ENCODE measurements at places on chromosomes 1 and 21.

- DNase-seq, result no peak
Observed at GRCh38 chr1:50667272-50667671, 244.0 kb upstream of the DMRTA2 start.

DNA sequence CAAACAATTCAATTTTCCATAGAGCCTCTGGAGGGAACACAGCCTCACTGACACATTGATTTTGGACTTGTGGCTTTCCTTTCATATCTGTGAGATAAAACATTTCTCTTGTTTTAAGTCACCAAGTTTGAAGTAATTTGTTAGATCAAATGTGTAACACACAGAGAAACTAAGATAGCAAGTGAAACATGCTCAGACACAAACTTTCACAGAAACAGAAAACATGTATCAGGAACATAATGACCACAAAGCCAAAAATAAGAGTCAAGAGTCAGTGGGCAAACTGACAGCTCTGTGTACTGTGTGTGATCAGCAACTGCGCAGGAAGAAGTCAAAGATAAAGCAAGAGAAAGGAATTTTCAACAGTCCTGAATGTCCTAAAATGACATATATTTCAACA lies 1237.5 kb downstream of the AMY1C start:
- DNase-seq, result no peak

DNA sequence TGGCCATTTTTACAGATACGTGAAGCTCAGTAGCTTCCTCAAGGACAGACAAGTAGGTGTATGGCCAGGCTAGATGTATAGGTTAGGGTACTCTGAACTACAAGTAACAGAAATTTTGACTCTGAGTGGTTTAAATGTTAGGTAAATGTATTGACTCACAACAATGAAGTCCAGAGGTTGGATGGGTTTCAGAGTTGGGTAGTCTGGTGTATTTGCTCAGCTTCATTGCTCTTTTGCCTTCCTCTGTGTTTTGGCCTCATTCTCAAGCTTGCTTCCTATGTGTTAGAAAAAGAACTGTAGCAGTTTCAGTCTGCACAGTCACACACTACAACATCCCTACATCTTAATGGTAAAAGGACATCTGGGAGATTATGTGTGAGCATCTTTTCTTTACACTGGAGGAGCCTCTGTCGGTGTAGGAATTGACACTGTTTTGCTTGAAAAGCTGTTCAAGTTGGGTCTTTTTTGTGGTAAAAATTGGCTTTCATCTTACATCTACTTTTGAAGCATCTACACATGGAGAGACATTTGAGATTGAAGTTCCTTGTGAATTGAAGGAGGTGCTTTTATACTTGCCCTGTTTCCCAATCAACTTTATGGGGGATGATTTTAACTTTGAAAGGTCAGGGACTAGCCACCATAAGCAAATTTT lies 64.4 kb downstream of the MAST2 start:
- DNase-seq, result no peak

GRCh38 chr1:78060857-78061563 lies 15.2 kb downstream of the GIPC2 start:
- DNase-seq, result no peak

- DNase-seq, result no peak
Observed at GRCh38 chr1:205924460-205924790, 18.8 kb downstream of the SLC26A9 start.

- DNase-seq, result no peak
Observed at GRCh38 chr21:31117128-31117916, 79.0 kb upstream of the KRTAP19-8 start.

DNA sequence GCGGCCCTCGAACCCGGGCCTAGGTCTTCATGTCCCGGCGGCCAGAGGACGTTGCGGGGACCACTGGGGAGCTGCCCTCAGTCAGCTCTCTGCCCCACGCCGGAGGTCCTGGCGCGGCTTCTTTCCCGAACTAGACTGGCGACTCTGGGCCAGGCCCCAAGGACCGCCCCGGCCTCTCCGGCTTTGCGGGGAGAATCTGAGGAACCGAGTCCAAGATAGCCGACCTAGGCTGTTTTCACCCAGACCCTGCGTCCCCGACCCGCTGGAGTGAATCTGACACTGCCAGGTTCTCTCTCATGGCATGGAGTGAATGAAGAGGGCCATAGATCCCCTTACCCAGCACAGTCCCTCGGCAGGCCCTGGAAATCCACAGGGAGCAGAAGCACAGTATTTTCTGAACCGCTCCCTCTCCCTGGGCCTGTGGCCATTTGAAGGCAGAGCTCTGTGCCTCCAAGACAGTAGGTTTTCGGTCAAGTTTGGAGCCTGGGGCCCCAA lies 9.9 kb upstream of the BARHL2 start:
- no peak for DNase-seq

DNA sequence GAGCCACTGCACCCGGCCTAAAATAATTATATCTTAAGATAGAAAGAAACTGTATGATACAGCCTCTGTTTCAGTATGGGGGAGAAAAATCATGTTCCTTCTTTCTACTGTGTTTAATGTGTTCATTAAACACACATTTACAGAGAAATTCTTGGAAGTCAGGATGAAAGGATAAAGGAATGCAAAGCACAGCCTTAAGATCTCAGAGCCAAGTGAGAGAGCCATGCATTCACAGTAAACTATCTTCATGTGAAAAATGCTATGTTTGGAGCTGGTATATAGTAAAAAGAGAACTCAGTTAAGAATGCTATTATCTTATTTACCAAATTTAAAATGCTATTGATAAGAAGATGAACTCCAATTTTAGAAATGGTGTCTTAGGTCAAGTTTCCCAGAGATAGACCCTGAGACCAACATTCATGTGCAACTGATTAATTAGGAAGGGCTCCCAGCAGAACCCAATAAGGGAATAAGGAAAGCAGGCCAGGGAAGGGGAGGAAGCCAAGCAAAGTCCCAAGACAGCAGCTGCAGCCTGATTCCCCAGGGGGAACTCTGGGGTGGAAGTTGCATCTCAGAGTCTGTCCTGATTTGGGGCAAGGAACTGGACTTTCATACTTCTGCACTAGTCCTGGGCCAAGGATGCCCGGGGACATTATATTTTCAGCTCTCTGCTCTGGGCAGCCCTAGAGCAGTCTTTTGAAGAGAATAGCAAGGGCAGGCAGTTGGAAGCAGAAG lies 130.0 kb upstream of the ZNF648 start:
- DNase-seq, result no peak

DNA sequence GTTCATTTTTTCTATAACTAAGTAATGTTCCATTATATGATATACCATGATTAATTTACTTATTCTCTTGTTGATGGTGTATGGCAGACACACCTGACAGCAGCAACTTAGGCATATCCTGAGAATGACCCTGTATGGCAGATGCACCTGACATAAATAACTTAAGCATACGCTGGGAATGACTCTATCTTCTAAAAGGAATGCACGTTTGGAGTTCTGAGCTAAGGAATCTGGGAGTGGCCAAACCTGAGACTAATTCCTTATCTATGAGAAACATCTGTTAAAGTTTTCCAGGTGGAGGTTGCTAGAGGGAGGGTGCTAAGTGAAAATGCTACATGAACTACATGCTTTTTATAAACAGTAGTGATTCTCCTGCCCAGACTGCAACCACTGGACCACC lies 96.7 kb upstream of the RGS18 start:
- no peak for DNase-seq

- DNase-seq, result no peak
Observed at GRCh38 chr1:244205171-244205570, 154.1 kb downstream of the ZBTB18 start.

GRCh38 chr1:246398126-246398813 lies 108.8 kb downstream of the SMYD3 start:
- DNase-seq, result no peak

- no peak for DNase-seq
Observed at GRCh38 chr21:42566524-42567213, 53.0 kb downstream of the SLC37A1 start.

GRCh38 chr1:168932539-168932938 lies 174.0 kb upstream of the ATP1B1 start:
- DNase-seq, result no peak

DNA sequence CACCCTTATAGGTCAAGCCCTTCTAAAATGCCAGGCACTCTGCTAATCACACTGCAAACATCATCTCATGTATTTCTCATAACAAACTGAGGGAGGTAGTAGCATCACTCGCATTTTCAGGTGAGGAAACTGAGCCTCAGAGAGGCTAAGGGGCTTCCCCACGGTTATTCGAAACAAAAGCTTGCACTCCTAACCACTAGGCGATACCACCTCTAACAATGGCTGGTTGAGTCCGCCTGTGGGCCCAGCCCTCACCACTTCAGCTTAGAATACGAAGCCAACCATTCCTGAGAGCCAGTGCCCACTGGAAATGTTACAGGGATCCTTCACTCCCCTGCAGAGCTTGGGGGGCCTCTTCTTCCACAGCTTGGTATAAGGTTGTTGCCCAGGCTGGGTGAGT lies 65.3 kb upstream of the TENT5C start:
- DNase-seq, result no peak

- no peak for DNase-seq
Observed at GRCh38 chr1:184562806-184563205, 176.0 kb downstream of the C1orf21 start.

- peak; percentile 29 for DNase-seq
Observed at GRCh38 chr1:116373431-116374352, 648 bp downstream of the ATP1A1 start.

DNA sequence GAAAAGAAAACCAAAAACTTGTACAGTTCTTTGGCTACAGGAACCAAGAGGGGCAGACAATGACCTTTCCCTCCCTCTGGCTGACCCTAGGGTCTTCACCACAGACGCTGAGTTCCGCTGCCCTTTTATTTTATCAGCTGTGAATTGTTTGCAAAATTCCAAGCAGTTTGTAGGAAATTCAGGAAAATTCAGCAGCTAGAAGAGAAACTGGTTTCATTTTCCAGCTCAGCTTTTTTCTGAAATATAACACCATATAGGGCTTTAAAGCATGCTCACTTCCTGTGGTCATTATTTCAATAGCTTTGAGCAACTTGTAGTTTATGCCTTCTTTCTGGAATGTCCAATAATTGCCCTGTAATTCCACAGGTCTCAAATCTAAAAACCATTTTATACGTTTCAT lies 5.5 kb upstream of the PIK3R3 start:
- DNase-seq, result no peak

DNA sequence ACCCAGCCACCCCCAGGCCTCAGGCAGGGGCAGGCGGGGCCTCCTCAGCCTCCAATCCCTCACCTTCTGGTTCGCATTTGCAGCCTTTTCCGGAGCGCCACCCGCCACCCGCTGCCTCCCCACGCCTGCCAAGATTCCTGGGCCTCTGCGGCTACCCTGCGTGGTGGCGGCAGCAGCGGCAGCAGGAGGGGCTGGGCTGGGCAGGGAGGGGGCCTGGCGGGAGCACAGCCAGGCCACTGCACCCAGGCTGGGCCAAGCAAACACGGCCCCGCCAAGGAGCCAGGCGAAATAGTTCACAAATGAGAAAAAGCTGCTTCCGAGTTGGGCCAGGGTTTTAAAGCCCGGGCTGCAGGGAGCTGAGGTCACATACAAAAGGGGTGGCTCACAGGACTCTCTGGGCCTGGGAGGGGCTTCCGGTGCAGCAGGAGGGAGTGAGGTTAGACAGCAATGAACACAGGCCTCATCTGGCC lies 9.8 kb downstream of the COL8A2 start:
- no peak for DNase-seq

GRCh38 chr21:38917043-38917774 lies 111.5 kb downstream of the ETS2 start:
- peak; percentile 92 for DNase-seq

DNA sequence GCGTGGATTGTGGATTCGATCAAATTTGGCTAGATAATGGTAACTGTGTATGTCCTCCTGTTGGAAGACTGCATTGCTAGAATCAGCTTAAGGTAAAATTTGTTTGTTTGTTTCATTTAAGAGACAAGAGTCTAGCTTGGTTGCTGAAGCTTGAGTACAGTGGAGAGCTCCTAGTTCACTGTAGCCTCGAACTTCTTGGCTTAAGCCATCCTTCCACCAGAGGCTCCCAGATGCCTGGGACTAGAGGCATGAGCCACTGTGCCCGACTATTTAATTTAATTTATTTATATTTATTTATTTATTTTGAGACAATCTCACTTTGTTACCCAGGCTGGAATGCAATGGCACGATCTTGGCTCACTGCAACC lies 1.5 kb downstream of the PHACTR4 start:
- DNase-seq, result no peak

- DNase-seq, result peak; percentile 66
Observed at GRCh38 chr1:209435654-209436566, 147.6 kb upstream of the CAMK1G start.

DNA sequence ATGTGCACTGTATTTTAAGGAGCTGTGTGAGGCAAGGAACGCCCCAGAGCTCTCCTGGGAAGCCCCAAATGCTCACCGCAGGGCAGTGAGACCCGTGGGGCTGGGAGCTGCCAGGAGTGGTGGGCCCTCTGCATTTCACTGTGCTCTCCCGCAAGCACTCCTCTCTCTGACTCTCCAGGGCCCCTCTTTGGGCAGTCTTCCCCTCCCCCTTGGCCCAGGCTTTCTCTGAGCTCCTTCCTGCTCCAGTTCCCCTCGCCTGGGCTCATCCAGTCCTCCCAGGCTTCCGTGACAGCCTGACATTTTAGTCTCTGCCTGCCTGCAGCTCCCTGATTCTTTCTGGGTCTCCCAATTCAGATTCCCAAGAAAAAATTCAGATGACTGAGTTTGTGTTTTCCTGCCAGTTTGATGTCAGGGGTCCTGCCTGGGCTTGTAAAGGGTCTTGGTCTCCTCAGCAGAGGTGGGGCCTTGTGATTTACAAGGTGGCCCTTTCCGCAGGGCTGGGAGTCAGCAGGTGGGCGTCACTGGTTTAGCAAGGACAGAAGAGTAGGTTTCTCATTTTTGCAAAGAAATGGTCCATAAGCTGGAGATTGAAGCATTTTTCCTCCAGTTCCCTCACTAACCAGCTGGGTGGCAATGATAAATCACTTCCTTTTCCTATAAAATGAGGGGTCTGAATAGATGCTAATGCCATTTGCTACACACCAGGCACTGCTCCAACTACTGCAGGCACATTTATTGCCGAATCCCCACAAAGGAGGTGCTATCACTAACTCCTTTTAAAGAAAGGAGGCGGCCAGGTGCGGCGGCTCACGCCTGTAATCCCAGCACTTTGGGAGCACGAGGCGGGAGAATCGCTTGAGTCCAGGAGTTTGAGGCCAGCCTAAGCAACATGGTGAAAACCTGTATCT lies 1.9 kb upstream of the CA6 start:
- DNase-seq, result peak; percentile 52

DNA sequence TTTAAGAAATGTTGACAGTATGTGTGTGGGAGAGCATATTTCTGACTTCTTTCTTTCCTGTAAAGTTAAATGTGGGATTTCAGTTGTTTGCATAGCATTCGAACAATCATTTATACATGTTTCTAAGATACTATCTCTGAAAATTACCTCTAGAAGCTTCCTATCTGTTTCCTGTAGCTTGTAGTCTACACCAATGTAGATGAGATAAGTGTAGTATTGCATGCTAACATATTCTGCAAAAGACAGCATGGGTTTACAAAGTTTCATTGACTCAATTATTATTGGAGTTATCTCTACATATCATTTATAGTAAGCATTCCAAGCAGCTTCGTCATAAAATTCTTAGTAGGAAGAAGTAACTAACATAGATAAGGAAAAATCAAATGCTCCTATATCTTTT lies 98.9 kb upstream of the DPYD start:
- no peak for DNase-seq

GRCh38 chr1:1387098-1388077 lies 11.7 kb downstream of the CCNL2 start:
- no peak for DNase-seq

GRCh38 chr1:108149796-108150467 lies 50.2 kb downstream of the SLC25A24 start:
- no peak for DNase-seq
